ENCODE measurements at places on chromosomes 4 and X. TPM values are rescaled to one million over a fixed set of nuclear protein-coding genes. Genes with fewer than 3 reads are reported as not detected.

XG gene
- total RNA-seq, result 4.7 TPM

DNA sequence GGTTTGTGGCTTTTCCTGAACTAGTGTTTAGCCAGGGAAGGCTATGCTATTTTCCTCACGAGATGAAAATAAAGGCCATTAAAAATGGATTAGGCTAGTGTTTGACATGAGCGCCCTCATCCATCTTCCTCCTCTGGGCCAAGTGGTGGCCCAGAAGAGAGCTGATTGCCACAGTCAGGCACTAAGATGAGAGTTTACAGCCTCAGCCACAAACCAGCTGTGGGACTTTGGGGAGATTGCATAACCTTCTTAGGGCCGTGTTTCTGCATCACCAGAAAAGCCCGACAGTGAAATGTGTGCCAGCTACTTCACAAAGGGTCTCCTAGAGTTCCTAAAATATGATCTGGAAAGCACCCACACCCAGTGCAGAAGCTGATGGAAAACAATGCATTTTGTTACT lies 42.3 kb upstream of the LNX1 start:
- DNase-seq, result no peak

GAGE12F gene
- total RNA-seq, result not detected

DNA sequence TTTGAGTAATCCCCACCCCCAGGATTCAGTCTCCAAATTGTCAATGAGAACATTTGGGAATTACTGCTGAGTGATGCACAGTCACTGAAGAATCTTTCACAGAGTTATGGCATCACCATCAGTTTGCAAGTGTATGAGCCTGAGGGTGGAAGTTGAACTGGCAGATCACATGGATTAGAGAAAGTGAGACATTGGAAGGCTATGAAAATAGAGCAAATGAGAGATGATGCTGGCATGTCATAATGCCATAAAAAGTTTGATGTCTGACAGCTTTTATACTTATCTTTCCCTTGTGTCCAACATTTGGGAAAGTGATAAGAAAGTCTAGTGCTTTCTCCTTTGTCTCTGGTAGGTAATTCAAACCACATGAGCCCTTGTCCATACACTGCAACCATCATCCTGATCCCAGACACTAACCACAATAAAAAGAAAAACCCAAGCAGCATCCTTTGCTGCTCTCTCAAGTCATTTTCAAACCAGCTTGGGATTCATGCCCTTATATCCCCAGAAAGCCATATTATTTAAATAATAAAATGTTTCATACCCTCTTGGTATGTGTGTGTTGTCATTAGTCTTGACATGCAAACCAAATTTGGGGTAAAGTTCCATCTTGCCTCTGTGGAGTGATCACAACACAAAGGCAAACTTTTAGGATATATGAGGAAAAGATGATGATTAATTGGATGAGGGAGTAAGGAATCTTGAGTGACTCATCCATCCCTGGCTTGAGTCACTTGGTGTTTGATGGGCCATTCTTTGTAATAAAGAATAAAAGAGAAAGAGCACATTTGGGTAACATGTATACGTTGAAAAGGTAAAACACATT lies 438.9 kb downstream of the GRXCR1 start:
- DNase-seq, result no peak

DNA sequence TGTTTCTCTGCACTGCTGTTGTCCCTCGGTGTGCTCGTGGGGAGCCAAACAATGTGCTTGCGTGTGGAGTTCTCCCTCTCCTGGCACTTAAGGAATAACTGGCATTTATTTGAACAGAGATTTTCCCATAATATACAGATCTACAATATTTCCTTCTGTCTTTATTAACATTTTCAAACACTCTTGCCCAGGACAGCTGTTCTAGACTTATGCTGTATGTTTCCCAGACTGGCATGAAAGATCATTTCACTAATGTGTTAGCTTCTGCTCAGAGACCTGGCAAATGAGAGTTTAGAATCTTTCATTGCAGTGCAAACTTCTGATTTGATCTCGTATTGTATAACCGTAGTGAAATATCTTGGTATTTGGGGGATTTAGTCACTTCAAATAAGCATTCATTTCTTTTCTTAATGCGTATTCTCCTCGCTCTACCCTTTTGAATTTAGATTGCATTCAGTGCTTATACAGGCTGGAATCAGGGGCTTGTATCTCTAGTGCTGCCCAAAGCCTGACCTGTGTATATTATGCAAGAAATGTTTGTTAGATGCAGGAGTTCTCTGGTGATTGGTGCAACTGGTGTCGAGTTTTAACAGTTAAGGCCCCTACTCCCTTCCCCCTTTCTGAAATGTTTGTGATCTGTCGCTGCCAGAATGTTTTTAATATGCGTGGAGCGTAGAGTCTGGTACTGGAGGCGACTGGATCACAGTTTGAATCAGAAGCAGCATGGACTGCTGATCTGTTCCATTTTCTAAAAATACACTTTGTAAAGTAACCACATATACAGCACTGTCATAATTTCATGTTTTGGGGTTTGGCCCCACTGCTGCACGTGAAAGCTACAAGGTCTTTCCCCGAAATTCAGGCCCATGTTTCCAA lies 326.3 kb downstream of the ARHGAP10 start:
- DNase-seq, result no peak

FRG2 gene
- total RNA-seq, result not detected

GRCh38 chr4:15238720-15239119 lies 189.1 kb upstream of the C1QTNF7 start:
- peak; percentile 43 for DNase-seq

ARL9 gene
- total RNA-seq, result not detected

DNA sequence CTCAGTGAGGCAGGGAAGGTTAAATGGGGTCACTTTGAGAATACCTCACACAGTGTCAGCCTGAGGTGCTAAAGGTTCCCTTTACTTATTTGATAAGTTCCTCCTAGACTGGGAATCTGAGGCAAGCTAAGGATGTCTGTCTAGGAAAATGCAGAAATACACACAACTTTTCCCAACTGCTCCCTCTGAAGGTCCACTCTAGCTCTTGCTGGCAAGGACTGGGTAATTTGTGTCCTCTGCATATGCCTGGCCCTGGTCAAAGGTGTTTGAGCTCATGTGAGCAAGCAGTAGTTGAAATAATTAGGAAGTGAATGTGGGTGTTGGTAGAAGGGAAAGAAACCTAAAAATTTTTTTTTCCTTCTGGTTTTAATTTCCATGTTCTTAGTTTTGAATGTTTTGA lies 21.3 kb downstream of the TXLNG start:
- DNase-seq, result no peak

CYBB gene
- 6.9 TPM for total RNA-seq

AREG gene
- 0.81 TPM for total RNA-seq

GRCh38 chr4:165738571-165738970 lies 134.5 kb upstream of the TLL1 start:
- no peak for DNase-seq

DNA sequence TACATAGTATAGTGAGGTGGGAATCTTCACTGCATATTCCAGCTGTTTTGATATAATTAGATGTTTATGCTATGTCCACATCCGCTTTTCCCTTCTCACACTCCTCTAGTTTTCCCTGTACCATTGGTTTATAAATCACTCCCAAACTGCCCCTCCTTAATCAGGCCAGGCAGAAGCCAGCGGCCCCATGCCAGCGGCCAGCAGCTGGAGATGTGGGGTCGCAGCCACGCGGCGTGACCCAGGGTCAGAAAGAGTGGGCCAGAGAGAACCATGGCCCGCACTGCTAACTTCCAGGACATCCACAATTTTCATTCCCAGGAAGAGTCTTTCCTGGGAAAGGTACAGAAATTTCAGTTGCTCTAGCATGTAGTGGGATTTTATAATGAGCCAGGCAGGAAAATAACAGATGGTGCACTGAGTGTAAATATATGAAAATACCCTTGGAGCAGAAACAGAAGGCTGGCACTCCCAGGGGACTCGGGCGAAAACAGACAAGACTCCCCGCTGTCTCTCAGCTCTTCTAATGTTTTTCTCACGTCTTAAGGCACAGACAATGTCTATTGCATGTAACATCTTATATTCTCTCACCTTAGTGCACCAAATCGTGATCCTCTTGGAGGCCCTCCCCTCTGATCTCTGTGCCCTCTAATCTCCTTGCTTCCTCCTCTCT lies 145.9 kb upstream of the ZFP42 start:
- DNase-seq, result no peak

GRCh38 chr4:177699365-177700213 lies 257.4 kb upstream of the AGA start:
- no peak for DNase-seq

GRCh38 chrX:72268597-72269365 lies 8.3 kb downstream of the RPS4X start:
- no peak for DNase-seq

FAM3A gene
- total RNA-seq, result 64.4 TPM

DNA sequence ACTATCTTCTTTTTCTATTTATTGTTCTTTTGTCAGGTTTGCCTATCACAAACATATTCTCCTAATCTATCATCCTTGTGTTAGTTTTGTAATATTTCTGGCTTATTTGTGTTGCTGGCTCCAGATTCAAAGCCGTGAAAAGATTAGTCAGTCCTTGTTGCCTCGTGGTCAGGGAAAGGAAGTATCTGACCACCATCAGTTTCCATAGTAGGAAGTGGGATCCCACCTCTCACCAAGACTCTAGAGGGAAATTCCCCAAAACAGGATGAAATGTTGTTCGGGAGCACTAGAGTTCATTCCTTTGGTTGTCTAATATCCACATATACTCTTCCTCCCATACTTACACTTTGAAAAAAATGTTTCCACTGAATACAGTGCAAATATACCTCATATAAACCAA lies 131.0 kb upstream of the HUWE1 start:
- no peak for DNase-seq

ALG13 gene
- total RNA-seq, result 55.7 TPM

DNA sequence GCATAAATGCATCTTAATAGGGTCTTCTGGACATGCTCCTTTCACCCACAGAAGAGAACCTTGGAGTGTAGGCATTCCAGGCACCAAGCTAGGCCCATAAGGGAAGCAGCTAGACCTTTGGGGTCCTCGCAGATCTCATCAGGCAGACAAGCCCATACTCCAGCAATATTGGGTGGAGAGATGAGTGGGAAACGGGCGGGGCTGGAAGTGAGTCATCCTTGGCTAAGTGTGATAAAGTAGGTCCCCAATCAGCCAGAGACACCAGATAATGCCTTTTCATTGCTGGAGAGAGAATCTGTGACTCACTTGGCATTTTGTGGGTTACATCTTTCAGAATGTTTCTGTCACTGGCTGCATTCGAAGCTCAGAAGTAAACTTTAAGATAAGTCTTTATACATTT lies 133.3 kb upstream of the MBNL3 start:
- no peak for DNase-seq

DNA sequence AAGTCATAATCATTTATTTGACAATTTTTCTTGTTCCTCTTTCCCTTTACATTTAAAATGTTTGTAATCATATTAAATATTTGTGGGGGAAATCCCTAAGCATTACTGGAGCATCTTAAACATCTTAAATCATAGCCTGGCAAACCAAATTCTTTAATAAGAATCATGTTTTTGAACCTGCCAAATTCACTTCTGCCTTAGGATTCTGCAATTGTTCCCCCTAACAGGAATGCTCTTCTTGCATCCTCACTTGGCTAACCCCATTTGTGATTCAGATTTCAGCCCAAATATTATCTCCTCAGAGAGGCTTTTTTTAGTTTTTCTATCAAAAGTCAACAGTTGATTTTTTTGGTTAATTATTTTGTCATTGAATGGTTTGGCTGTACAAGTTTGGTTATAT lies 241.1 kb downstream of the MAPK10 start:
- no peak for DNase-seq

- DNase-seq, result no peak
These were observed 2326.8 kb upstream of the AGA start for GRCh38 chr4:179768996-179769395.

- no peak for DNase-seq
These were observed 134.9 kb downstream of the STOX2 start for GRCh38 chr4:184039963-184040383.

RHOXF1 gene
- not detected for total RNA-seq

DNA sequence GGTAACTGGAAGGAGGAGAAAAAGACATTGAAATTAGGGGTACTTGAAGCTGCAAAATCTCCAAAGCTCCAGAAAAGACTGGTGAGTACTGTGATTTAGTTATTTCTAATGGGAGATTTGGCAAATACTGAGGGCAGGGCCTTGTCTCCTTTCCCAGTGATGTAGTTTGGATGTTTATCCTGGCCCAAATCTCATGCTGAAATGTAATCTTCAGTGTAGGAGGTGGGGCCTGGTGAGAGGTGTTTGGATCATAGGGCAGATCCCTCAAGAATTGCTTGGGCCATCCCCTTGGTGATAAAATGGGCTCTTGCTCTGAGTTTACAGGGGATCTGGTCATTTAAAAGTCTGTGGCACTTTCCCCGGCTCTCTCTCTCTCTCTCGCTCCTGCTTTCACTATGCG lies 33.1 kb upstream of the GK start:
- no peak for DNase-seq

TLR8 gene
- total RNA-seq, result 0.50 TPM

GRCh38 chrX:49230500-49231232 lies 2.5 kb downstream of the CACNA1F start:
- peak; percentile 73 for DNase-seq

DNA sequence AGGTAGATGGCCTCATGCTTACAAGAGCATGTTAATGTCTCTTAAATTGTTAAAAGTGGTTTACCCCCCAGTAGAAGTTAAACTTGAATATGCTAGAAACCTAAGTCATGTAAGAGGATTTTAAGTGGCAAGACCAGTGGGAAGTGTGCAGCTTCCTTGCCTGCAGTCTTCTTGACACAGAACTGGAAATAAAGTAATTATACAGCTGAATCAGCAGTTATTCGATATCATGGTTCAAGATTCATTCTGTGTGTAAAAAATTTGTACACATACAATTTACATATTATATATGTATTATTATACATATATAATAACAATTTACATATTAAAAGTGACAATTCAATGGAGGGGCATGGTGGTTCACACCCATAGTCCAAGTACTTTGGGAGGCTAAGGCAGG lies 24.1 kb downstream of the UGT2B4 start:
- no peak for DNase-seq

DNA sequence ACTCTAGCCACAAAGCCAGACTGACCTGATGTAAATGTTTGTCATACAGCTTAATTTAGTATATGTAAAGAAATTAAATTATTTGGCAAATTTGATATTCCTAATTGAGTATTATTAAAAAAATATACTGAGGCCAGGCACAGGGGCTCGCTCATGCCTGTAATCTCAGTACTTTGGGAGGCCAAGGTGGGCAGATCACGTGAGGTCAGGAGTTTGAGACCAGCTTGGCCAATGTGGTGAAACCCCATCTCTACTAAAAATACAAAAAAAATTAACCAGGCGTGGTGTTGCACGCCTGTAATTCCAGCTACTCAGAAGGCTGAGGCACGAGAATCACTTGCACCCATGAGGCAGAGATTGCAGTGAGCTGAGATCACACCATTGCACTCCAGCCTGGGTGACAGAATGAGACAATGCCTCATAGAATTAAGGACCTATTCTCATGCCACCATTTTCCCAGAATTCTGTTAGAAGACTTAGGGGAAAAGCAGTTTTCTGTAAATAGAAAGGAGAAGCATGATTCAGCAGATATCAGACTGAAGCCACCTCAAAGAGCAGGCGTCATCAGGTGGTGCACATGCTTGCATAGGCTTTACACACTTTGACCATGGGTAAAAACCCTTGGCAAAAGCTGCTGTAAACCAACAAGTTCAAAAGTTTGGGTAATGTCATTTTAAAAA lies 6.1 kb downstream of the UBQLN2 start:
- DNase-seq, result peak; percentile 4

Measured in thyroid gland (tissue), 4 donors.